GM10248 (cell line): ENCODE measurements at places on chromosomes 13 and 19.

- DNase-seq = peak; percentile 65
Measured at GRCh38 chr13:98142380-98143156, at the start of gene FARP1. Gene FARP1, plus strand, starts transcription at chr13:98143094. Its CDS starts 70,149 bp downstream, at chr13:98213243.

DNA sequence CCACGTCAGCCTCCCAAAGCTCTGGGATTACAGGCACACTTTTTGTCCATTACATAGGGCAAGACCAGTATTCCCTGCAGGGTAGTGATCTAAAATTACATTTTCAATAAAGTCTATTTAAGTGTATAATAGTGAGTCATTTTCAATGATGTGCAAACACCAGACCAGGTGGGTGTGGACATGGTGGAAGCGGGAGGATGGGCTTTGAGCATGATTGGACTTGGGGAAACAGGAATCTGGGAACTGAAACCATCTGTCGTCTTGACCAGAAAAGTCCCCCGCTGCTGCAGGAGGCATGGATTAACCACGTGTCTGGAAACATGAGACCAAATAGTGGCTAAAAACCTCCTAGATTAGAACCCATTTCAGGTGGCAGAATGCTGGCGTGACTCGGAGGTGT is 4.9 kb downstream of the FXYD3 start:
- no peak for DNase-seq

DNA sequence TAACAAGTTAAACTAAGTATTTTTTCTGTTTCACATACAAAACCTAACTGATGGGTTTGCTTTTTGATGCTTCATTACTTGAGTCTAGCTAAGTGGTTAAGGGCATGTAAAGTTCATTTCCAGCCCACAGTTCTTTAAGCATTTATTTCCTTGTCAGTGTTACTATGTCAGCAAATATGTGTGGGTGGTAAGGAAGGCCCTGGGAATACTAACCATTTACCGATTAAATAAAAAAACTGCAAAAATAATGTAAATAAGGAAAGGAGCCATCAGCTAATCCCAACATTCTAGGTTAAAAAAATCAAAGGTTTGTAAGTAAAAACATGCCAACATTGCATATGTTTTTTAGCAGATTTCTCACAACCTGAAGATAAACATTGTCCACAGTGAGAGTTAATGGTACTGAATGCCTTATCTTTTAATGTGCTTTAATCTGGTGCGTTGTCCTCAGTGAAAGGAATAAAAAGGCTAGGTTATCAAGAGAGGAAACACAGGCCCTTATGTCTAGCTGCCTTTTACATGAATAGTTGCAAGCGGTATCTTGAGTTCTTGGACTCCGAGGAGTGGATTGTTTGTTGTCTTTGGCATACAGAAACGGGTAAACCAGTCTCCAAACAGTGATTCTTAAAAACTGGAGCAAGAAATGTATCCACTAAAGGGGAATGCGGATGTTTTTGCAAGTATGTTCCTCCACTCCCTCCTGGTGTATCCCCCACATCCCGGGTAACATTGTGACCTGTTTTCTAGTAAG is 949.6 kb upstream of the SLC10A2 start:
- DNase-seq = no peak

DNA sequence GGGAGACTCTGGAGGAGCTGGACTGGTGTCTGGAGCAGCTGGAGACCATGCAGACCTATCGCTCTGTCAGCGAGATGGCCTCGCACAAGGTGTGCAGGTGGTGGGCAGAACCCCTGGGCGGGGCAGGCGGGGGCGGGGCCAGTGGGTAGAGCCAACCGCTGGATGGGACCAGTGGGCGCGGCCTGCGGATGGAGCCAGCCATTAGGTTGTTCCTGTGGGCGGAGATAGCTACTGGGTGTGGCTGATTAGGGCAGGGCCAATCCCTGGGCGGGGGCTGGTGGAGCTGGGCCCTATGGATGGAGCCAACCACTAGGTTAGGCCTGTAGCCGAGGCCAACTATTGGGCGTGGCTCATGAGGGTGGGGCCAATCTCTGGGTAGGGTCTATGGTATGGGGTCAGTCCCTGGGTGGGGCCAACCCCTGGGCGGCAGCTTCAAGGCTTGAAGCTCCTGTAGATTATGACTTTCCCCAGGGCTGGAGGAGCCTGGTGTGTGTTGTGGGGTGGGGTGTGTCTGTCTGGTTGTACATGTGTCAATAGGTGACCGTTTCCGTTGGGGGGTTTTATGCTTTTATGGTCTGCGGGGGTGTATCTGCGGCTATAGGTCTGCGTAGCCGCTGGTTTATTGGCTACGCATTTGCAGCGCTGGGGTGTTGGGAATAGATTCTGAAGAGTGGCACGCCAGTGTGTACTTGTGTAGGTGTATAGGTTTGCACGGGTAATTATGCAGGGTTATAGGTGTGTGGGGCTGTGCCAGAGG is 30.7 kb downstream of the PDE4A start:
- no peak for DNase-seq

DNA sequence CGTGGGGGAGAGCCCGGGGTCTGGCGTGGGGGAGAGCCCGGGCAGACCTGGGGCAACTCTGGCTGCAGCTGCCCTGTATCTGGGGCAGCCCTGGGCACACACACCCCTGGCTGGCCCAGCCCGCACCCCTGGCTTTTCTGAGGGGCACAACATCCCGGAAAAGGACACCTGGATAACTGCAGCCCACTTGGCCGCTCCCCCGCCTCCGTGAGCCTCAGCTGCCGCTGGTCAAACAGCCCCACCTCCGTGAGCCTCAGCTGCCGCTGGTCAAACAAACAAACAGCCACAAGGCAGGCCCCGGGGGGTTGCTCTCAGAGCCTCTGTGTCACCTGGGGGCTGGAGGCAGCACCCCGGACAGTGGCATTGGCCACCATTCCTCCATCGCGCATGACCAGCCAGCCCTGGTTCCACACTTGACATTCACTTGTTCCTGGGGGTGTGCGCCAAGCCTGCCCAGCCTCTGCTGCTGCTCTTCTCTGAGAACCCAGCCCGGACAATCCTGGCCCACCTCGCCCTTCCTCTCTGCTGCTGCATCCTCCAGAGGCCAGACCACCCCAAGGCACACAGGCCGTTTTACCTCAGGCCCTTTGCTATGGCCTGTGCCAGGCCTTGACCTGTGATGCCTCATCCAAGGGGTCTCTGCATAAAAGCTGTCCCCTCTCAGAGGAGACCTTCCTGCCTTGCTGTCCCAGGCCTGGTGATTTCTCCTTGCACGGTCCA is 19.9 kb downstream of the CEBPG start:
- DNase-seq = no peak

- DNase-seq = no peak
Measured at GRCh38 chr13:53201454-53202225, 173.0 kb downstream of the OLFM4 start.

DNA sequence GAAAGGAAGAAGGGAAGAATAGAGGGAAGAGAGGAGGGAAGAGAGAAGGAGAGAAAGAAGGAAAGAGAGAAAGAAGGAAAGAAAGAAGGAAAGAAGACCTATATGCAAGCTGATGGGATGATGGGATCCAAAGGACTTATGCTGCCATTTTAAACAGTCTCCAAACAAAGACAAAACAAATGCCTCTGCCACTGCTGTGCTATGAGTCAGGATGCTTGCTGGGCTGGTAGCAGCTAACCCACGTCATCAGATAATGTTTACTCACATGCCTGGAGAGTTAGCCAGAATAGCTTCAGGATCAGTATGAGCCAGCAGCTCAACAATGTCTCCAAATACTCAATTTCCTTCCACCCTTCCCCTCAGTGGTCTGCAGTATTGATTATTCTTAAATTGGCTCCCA is 12.0 kb upstream of the ZNF274 start:
- DNase-seq = no peak

DNA sequence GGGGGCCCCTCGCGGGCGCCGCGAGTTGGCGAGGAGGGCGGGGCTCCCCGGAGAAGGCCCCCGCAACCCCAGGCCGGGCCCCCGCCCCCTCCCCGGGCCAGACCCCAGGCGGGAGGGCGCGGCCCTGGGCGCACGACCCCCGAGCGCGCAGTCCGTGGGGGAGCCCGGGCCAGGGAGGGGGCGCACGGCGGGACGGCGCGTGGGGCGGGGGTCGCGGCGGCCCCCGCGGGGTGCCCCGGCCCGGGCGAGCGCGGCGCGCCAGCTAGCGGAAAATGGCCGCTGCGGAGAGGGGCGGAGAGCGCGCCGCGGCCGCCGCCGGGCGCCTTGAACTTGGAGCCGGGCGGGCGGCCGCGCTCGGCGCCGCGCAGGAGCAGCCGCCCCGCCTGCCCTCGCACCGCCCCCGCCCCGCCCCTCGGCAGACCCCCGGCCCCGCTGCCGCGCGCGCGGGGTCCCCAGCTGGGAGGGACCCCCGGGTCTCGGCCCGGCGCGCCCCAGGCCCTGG is 6.4 kb upstream of the NFIC start:
- DNase-seq = peak; percentile 73

GRCh38 chr19:18366021-18366435 is 19.9 kb upstream of the GDF15 start:
- DNase-seq = no peak

DNA sequence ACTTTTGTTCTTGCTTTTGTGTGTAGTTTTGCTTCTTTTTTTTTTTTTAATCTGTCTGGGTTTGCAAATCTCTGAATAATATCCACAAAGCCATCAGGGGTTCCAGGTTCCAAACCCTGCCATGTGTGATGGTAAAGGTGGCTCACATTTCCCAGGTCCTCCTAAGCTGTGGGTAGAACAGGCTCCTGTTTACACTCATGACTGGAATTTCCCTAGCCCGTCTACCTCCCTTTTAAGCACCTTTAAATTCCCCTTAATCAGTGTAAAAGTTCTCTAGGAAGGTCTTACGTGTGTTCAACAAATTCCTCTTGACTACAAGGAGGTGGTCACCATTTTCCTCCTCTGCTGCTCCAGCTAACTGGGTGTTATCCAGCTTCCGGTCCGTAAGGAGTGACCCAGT is 62.8 kb downstream of the EFNB2 start:
- no peak for DNase-seq

DNA sequence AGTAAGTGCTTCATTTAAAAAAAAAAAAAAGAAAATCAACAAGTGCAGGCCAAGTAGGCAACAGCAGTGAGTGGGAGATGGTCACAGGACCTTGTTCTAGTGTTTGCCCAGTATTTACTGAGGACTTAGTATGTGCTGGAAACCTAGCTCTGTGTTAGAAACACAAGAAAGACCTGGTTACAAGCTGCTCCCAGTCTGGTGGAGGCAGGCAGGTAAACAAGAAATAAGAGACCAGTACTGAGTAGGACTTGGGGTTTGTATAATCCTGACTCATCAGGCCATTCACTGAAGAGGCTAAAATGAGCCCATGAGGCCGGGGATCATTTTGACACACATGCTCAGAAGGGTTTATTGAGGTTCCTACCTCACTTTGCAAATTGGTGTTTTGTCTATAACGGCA is 21.5 kb upstream of the SERPINE3 start:
- DNase-seq = no peak

DNA sequence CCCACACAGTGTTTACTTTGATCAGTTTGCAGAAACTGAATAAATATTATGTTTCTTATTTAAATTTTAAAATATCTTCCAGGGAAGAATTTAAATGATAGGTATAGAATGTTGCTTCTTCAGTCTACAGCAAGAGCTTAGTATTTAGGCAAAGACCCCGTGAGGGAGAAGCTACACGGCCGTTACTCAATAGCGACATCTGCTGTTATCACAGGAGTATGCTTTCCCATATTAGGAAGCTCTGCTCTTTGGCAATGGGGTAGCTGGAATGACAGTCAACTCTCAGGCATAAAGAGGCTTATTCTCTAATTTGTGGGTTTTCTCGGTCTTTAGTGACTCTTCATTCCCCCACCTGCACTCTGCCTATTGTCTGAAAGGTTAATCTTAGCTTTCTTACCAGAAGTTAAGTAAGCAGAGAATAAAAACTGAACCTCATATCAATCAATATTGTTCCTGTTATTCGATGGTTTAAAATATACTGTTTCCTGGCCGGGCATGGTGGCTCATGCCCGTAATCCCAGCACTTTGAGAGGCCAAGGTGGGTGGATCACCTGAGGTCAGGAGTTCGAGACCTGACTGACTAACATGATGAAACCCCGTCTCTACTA is 13.2 kb upstream of the LHFPL6 start:
- peak; percentile 73 for DNase-seq

DNA sequence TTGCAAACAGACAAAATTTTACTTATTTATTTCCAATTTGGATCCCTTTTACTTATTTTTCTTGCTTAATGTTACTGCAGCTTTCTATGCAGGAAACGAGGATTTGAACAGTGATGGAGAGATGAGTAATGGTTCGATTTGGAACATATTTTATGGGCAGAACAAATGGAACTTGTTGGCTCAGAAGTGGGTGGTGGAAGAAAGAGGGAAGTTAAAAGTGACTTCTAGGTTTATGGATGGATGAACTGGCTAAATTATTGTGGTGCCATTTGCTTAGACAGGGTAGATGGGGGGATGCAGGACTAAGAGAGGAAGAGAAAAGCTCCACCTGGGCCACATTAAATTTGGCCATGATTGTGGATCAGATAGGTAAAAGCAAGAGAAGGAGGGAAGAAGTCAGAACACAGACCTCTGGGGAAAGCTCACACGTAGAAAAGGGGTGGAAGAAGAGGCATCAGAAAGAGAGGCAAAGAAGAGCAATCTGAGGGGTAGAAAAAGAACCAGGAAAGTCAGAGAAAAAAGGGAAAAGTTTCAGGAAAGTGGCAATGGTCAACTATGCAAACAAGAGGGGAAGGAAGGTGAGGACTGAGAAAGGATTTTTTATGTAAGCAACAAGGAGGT is 768 bp upstream of the CYSLTR2 start:
- DNase-seq = no peak

DNA sequence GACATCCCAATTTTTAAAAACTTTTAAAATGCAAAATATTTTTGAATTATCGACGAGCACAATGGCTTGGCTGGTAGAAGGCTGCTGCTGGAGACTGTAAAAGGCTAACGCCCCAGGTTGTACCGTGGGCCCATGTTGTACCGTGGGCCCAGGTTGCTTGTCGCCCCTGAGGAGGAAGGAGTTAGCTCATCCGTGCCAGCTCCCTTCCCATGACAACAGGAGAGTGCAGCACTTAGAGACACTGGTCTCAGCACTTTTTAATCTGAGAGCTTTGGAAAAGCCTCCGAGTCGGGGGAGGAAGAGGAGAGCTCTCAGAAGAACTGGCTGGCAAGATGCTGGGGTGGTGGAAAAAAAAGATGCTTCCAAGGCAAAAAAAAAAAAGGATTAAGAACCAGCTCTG is 50.3 kb upstream of the CACNA1A start:
- no peak for DNase-seq

DNA sequence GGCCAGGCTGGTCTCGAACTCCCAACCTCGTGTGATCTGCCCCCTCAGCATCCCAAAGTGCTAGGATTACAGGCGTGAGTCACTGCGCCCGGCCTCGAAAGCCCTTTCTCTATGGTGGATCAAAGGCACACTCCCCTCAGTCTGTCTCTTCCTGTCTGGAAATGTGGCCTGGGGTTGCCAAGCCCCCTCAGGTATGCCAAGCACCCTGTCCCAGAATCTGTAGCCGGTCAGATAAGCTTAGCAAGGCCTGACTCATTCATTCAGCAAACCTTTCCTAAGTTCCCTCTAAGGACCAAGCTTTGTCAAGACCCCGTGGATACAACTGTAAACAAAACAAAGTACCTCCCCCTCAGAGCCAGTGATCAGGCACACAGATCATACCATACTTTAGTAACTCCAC is 14.1 kb downstream of the NUCB1 start:
- no peak for DNase-seq

DNA sequence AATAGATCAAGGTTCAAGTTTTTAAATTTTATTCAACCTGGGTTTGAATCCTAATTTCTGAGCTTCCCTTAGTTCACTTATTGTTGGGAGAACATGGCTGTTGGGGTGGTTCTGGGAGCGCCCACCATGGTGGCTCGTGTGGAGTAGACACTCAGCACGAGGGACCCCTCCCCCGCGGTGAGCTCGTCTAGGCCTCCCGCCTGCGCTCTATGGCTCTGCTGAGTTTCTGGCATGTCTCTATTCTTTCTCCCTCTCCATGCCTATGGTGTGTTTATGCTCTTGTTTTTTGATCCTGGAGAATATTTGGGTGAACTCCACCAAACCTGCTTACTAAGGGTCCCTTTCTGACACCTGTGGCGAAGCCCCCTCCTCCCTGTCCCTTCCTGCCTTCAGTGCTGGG is 1.6 kb upstream of the EPN1 start:
- no peak for DNase-seq
